ENCODE measurements at places on chromosomes 16 and 17. TPM values are rescaled to one million over a fixed set of nuclear protein-coding genes. Genes with fewer than 3 reads are reported as not detected.
A peak's percentile ranks its signal among the peaks of the same experiment; 100 is the strongest.

GRCh38 chr16:85005285-85006069, 5.9 kb downstream of the ZDHHC7 start:
- H3K4me1 ChIP-seq, result peaks cover 97% of the 10 kb centered on the region
- no peak overlapping the region for H3K4me3 ChIP-seq
- H3K36me3 ChIP-seq, result no peaks in the 10 kb centered on the region
- no peaks in the 10 kb centered on the region for H3K27me3 ChIP-seq
- peak overlapping the region; percentile 72 for H3K27ac ChIP-seq
- no peak for DNase-seq

DNA sequence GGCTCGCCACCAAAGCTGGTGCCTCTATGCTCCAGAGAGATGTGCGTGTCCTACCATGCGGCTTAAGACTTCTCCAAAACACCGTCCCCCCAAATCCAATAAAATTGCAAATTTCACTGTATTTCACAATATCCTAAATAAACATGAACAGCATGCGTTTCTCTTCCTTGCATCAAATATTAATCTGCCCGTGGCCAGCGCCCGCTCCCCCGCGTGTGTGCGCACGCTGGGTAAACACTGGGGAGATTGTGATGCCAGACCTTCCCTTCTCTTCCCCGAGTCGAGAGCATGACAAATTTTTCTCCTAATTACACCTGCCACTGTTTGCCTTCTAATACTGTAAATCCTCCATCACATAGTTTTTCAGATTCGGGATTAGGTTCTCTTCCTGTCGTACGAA, 148.1 kb downstream of the MRM1 start:
- DNase-seq, result no peak
- no peak overlapping the region for H3K27ac ChIP-seq
- H3K4me1 ChIP-seq, result no peaks in the 10 kb centered on the region
- H3K27me3 ChIP-seq, result peaks cover 28% of the 10 kb centered on the region
- H3K4me3 ChIP-seq, result no peak overlapping the region
- no peaks in the 10 kb centered on the region for H3K36me3 ChIP-seq

- H3K4me3 ChIP-seq, result no peak overlapping the region
- peak overlapping the region; percentile 10 for H3K27ac ChIP-seq
- peaks cover 3% of the 10 kb centered on the region for H3K27me3 ChIP-seq
- no peak for DNase-seq
- H3K4me1 ChIP-seq, result peaks cover 48% of the 10 kb centered on the region
Observed at GRCh38 chr16:84842516-84843148, 22.8 kb downstream of the CRISPLD2 start.

UNC45B gene
- total RNA-seq, result not detected

GRCh38 chr17:35784895-35785294, 10.5 kb downstream of the MMP28 start:
- no peak for DNase-seq
- H3K36me3 ChIP-seq, result no peaks in the 10 kb centered on the region
- peak overlapping the region; percentile 67 for H3K27ac ChIP-seq
- no peaks in the 10 kb centered on the region for H3K27me3 ChIP-seq
- no peak overlapping the region for H3K4me3 ChIP-seq

ABCC6 gene
- total RNA-seq, result 1.3 TPM
